Activated T-helper 2 cell treated with anti-CD3 and anti-CD28 coated beads, Interferon-gamma antibody, Interleukin-2, Interleukin-4, amounts not matched to agents 10 μg/mL and 5 μg/mL and 100 μg/mL, durations not matched to agents 14 hours and 24 hours and 36 hours (primary cell): ENCODE measurements at places on chromosomes 2 and 18.

- DNase-seq = no peak
Measured at GRCh38 chr2:235541838-235542549, 48.2 kb downstream of the AGAP1 start.

DNA sequence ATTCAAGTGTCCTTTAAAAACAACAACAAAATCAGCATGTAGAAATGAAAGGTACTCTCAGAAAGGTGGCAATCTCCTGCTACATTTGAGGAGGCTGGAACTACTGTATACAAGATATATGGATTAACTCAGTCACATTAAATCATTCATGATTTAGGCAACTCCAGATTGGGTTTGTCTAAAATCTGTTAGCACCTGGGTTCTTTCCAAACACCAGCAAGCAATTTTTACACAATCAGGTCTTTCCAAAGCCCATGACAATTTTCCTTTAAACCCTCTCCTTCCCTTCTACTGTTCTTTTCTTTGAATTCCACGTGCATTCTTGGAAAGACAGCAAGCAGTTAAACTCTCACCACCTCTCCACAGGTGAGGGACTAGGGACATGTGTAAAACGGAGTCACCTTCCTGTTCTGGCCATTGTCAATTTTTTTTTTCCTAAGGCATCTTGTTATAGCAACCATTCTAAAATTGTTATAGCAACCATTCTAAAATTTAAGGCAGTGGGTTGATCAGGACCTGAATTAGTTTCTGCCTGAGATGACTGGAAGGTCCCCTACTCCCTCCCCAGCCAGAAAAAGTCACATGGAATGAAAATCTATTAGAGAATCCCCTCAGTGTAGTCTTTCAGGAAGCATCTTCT, 113.9 kb downstream of the ANKRD44 start:
- DNase-seq = no peak

DNA sequence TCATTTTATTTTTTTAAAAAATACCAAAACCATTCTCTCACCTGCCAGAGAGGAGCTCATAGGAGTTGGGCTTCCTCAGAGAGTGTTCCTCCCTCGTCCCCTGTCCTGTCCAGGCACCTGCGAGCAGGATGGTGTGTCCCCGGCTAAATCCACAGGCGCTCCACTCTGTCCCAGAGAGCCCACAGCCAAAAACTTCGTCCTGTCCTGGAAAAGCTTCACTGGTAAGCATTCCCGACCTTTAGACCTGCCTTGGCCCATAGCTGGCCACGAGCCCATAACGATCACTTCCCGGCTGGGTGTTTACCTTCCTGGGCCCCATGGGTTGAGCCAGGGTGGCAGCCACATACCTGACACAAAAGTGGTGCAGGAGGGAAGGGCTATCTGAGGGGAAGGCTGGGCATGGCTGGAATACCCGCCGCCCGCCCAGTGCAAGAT, at the start of gene NGEF:
Gene NGEF (minus strand): TSS at position 230 of the 435 bp plus-strand sequence. CDS start 38,366 bp downstream, outside the sequence.
- DNase-seq = no peak

- no peak for DNase-seq
Measured at GRCh38 chr2:60839126-60839813, 42.1 kb upstream of the REL start.

DNA sequence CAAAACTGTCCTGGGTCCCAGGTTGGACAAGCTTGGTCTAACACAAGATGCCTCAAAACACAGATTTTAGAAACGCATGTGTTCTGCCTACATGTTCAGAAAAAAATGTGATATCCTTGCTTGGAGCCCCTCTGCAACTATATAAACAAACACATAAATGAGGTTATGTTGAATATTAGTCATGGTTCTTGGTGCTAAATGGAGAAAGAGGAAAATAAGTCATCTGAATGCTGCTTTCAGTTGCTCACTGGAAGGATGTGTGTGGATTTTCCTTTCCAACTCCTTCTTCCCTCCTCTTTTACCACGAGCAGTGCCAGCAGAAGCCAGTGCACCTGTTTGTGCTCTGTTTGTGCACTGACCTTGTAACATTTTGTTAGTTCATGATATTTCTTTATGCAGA, 85.3 kb downstream of the PIEZO2 start:
- no peak for DNase-seq

GRCh38 chr2:237147317-237147716, 61.6 kb downstream of the COPS8 start:
- DNase-seq = no peak

DNA sequence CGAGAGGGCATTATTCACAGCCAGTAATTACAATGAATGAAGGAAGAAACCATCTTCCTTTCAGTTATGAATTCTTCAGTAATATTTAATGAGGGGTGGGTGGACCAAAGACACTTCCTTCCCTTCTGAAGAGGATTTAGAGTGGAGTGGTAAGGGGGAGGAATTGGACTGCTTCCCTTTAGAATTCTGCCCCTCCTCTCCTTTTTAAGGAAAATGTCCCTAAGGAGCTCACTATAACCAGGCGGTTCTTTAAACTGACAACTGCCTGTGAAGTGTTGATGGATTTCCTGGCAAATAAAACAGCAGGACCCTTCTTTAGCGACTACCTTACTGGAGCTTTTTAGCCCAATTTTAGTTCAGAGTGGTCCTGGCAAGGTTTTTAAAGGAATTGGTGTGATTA, 86.4 kb downstream of the LIMS1 start:
- DNase-seq = no peak

- DNase-seq = no peak
Measured at GRCh38 chr18:35311496-35311895, 21.5 kb upstream of the ZSCAN30 start.

- no peak for DNase-seq
Measured at GRCh38 chr2:231371430-231372054, 24.0 kb upstream of the B3GNT7 start.

DNA sequence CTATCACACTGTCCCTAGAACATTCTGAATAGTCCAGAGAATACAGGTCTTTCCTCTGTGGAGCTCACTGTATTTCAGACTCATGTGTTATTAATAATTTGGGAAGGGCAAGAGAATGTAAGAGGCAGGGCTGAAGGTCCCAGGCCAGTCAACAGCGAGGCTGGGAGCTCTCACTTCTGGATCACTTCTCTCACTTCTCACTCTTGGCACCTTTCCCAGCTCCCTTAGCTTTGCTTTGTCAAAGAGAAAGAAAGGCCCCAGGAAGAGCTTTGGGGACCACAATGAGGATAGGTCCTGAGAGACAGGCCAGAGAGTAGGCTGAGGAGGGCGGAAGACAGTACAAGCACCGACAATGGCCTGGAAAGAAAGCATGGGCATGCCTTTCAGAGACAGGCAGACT, 11.2 kb downstream of the EFR3B start:
- DNase-seq = no peak

DNA sequence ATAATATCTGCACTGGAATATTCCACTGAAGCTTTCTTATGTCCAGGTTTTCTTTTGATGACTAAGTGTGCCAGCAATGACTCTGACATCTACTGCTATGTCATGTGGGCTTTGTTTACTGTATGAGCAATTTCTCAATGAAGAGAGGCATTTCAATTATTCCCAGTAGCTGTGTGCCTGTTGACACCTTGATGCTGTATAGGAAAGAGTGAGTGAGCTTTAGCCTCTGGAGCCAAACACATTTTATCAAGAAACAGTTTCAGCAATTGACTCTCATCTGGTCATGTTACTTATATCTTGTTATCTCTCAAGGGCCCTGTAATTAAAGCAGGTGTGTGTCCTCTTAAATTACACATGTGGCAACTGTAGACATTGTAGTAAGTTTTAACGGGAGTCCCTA, 493.2 kb upstream of the FANCL start:
- DNase-seq = no peak

DNA sequence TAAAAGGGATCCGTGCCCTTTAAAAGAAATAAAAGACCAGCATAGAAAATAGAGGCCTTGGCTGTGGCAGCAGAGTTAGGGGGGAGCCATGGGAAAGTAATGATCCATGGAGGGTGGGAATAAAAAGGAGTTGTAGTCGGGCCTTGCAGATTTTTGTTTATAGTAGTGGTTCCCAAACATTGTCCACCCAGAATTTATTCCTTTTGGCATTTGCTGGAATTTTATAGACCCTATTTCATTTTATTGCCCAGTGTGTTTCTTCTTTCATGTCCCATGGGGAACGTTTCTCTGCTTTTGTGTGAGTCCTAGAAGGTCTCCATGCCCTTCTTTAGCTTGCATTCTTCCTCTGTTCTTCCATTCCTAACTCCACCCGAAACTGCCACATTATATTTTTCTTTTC, 222.2 kb downstream of the LTBP1 start:
- no peak for DNase-seq

DNA sequence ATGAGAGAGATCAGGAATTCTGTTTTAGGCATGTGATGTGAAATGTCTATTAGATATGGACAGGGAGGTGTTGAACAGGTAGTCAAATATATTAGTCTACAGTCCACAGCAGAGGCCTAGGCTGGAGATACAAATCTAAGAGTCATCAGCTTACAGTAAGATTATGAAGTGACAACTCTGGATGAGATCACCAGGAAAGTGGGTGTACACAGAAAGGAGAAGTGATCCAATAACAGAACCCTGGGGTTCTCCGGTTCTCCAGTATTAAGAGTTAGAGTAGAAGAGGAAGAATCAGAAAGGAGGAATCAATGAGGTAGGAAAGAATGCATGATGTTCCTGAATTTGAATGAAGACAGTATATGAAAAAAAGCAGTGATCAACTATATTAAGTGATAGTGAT, 362.3 kb downstream of the FIGN start:
- DNase-seq = no peak

DNA sequence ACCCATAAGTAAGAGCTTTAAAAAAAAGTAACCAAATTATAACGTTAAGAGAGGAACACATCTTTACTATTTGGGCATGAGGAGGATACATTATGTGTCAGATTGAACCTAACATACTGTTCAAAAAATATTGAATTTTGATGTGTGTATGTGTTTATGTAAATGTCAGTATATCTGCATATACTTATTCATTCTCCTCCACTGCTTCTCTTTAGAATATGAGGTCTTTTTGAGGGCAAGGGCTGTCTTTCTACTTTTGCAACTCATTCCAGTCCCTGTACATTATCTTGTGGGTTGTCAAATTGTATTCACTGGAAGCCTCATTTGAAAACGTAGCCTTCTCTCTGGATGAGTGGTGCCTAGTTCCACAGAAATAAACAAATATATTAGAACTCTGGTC, 509.4 kb upstream of the HNMT start:
- no peak for DNase-seq

- no peak for DNase-seq
Measured at GRCh38 chr18:3679241-3679640, 229.3 kb downstream of the TGIF1 start.

DNA sequence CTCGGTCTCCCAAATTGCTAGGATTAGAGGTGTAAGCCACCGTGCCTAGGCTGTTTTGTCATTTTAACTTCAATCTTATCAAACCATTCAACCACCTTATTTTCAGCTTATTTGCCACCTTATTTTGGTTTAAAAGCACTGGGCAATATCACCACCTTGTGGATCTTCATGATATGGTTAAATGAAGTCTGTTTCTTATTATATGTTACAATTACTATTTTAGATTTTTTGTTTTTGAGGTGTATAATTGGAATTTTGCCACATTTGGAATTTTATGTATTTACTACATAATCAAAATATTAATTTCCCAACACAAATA, 43.8 kb upstream of the SCN9A start:
- DNase-seq = no peak

- DNase-seq = no peak
Measured at GRCh38 chr2:126751477-126751876, 95.5 kb downstream of the GYPC start.

- DNase-seq = no peak
Measured at GRCh38 chr2:178629463-178629862, 149.2 kb downstream of the PLEKHA3 start.
